Sigmoid colon (tissue), 7 donors: ENCODE measurements at places on chromosomes 3 and 15. TPM values are rescaled to one million over a fixed set of nuclear protein-coding genes. Genes with fewer than 3 reads are reported as not detected.

U2SURP gene
- 28.2 TPM for polyA plus RNA-seq

FGF7 gene
- 15.6 TPM for polyA plus RNA-seq

PSTPIP1 gene
- 2.1 TPM for polyA plus RNA-seq

RTF1 gene
- polyA plus RNA-seq, result 18.6 TPM

NFKBIZ gene
- 4.2 TPM for polyA plus RNA-seq

PLA2G4E gene
- not detected for polyA plus RNA-seq

LRRC2 gene
- 0.69 TPM for polyA plus RNA-seq

MRPL3 gene
- 82.2 TPM for polyA plus RNA-seq

LXN gene
- 97.3 TPM for polyA plus RNA-seq

CACNA2D3 gene
- polyA plus RNA-seq, result 0.32 TPM

STAB1 gene
- 18.0 TPM for polyA plus RNA-seq

SLC9C1 gene
- not detected for polyA plus RNA-seq

EFCC1 gene
- 1.9 TPM for polyA plus RNA-seq

SLC28A2 gene
- polyA plus RNA-seq, result 1.2 TPM

RFTN1 gene
- polyA plus RNA-seq, result 22.2 TPM

CPEB1 gene
- polyA plus RNA-seq, result not detected

CCR9 gene
- polyA plus RNA-seq, result 0.55 TPM

DGKG gene
- polyA plus RNA-seq, result 0.69 TPM

HIGD2B gene
- polyA plus RNA-seq, result not detected

FBXW12 gene
- polyA plus RNA-seq, result not detected

PLSCR4 gene
- polyA plus RNA-seq, result 32.4 TPM

ATP13A4 gene
- 3.0 TPM for polyA plus RNA-seq

PLA2G4D gene
- 0.31 TPM for polyA plus RNA-seq

SGO1 gene
- 0.60 TPM for polyA plus RNA-seq

PXK gene
- polyA plus RNA-seq, result 16.4 TPM

PLAAT1 gene
- 0.16 TPM for polyA plus RNA-seq

CSTA gene
- 20.4 TPM for polyA plus RNA-seq

GNAT1 gene
- not detected for polyA plus RNA-seq

DTX3L gene
- polyA plus RNA-seq, result 9.6 TPM

ZNF662 gene
- polyA plus RNA-seq, result 0.46 TPM

LTK gene
- 4.6 TPM for polyA plus RNA-seq

DOCK3 gene
- polyA plus RNA-seq, result 0.25 TPM

GAP43 gene
- 8.2 TPM for polyA plus RNA-seq

CASR gene
- 0.06 TPM for polyA plus RNA-seq

NR2E3 gene
- polyA plus RNA-seq, result 0.47 TPM

GOLGA6A gene
- polyA plus RNA-seq, result not detected

TBC1D21 gene
- not detected for polyA plus RNA-seq

CTXND1 gene
- polyA plus RNA-seq, result 0.19 TPM

TRIM42 gene
- not detected for polyA plus RNA-seq

FAM43A gene
- 35.8 TPM for polyA plus RNA-seq

PARP15 gene
- polyA plus RNA-seq, result 1.2 TPM

SH2D7 gene
- polyA plus RNA-seq, result 0.69 TPM

PLA1A gene
- not detected for polyA plus RNA-seq

PSMA4 gene
- polyA plus RNA-seq, result 390 TPM

CCR3 gene
- polyA plus RNA-seq, result not detected

AP3B2 gene
- not detected for polyA plus RNA-seq

PCOLCE2 gene
- not detected for polyA plus RNA-seq

ATOSA gene
- 25.5 TPM for polyA plus RNA-seq

TBC1D2B gene
- 30.3 TPM for polyA plus RNA-seq

LSAMP gene
- polyA plus RNA-seq, result 0.23 TPM

TNK2 gene
- 8.4 TPM for polyA plus RNA-seq

CSPG5 gene
- not detected for polyA plus RNA-seq

ALG1L2 gene
- polyA plus RNA-seq, result 0.20 TPM

GPR149 gene
- not detected for polyA plus RNA-seq

IQCF6 gene
- not detected for polyA plus RNA-seq

PRRT3 gene
- 0.46 TPM for polyA plus RNA-seq

HTR3E gene
- 0.54 TPM for polyA plus RNA-seq
